ENCODE measurements at places on chromosomes 1 and 21.

DNA sequence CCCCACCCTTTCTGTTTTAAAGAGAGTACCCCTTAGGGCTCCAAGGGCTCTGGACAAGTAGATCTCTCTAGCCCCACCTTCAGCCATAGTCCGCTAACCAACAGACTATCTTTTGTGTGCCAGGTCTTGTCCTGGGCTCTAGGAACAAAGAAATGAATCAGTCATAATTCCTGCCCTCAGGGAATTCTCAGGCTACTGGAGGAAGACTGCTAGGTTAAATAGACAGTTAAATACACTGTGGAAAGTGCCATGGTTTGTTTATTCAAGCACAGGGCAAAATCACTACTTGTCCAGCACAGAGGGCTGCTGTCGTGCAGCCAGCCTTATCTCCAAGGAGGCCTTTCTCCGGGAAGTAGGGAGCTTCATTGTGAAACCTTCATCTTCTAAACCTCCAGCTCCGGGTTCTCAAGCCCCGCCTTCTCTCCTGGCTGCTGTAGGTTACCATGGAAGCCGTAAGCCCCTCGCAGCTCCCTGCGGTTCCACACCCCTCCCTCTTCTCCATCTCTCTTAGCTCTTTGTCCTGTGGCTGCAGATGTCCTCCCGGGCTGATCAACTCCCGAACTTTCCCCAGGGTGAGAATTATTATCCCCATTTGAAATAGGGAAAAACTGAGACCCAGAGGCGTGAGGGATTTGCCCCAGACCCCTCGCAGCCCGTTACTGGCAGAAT is 29.8 kb downstream of the SHISAL2A start:
- no peak for DNase-seq

- DNase-seq, result no peak
Measured at GRCh38 chr1:28139025-28139712, 37.3 kb downstream of the PTAFR start.

GRCh38 chr21:33942426-33942825 is 26.8 kb upstream of the ATP5PO start:
- DNase-seq, result no peak

DNA sequence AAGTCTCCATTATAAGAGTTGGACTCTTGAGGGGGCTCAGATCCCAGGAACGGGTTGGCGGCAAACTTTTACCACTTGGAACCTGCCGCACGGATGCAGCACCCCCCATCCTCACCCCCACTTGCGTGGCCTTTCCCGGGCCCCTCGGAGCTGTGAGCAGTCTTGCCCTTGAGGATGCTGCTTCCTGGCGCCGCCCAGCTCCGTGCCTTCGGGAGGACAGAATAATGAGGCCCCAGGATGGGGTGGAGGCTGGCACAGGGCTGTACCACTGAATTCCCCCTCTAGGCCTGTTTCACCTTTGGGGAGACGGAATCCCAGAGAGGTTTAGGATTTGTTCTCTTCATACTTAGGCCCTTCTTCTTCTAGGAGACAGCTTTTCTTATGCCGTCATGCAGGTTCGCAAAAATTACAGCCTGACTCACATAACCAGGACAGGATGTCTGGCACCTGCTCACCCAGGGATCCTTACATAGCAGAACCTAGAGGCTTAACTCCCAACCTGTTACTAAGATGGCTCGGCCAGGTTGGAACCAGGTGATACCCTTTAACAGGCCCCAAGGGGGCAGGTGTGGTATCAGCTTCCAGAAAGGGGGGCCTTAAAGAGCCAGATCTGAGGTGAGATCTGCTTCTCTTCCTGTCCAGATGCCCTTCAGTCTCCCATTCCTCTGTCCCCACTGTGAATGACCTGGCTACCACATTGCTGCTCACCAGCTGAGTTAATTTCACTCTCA is 1.5 kb downstream of the TRNP1 start:
- DNase-seq, result peak; percentile 55

GRCh38 chr1:196155586-196155985 is 452.7 kb downstream of the KCNT2 start:
- DNase-seq, result no peak

- DNase-seq, result no peak
Measured at GRCh38 chr1:219027146-219027673, 146.5 kb upstream of the LYPLAL1 start.

DNA sequence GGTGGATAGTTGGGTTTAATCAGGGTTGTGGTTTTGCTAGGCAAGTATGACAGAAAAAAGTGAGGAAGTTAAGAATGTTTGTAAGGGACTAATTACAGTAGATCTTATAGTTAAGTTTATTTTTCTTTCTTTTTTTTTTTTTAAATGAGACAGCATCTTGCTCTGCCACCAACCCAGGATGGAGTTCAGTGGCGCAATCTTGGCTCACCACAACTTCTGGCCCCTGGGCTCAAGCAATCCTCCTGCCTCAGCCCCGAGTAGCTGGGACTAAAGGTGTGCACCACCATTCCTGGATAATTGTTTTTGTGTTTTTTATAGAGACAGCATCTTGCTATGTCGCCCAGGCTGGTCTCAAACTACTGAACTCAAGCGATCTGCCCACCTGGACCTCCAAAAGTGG is 41.7 kb downstream of the EYA3 start:
- DNase-seq, result no peak

- DNase-seq, result no peak
Measured at GRCh38 chr1:87077959-87078639, 163.7 kb downstream of the HS2ST1 start.

- no peak for DNase-seq
Measured at GRCh38 chr1:50266509-50266908, 156.7 kb downstream of the DMRTA2 start.

- no peak for DNase-seq
Measured at GRCh38 chr1:6325482-6325881, 64.6 kb upstream of the GPR153 start.

- no peak for DNase-seq
Measured at GRCh38 chr1:246534114-246534513, 27.0 kb upstream of the SMYD3 start.

- no peak for DNase-seq
Measured at GRCh38 chr21:28822123-28822399, 170.6 kb downstream of the LTN1 start.

DNA sequence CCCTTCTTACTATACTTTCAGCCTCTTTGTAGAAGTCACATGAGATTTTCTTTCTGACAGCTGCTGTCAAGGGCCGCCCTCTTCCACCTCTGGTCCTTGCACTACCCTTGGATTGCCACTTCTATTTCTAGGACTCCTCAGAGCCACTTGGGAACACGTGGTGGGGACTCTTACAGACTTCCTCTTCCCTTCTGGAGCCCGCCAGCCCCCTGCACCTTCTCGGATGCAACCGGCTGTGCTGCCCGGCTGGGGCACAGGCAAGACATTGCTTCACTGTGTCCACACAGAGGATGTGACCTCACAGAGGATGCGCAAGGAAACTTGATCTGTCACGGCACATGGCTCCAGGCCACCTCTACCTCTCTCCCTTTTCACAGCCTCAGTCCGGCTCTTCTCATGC is 2.4 kb upstream of the IKBKE start:
- no peak for DNase-seq

DNA sequence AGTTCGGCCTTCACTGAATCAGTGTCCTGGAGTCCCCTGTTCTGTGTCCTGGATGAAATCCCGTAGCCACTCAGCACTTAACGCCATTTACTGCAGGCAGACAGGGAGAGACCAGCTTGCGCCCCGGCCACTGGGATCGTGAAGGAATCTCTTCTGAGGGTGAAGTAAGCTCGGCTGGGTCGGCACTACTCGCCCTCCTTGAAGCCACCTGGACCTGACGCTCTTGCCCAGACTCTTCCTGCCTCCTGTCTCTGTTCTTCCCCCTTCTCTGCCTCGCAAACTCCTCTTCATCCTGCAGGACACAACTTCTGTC is 99.9 kb upstream of the ZBTB40 start:
- no peak for DNase-seq

DNA sequence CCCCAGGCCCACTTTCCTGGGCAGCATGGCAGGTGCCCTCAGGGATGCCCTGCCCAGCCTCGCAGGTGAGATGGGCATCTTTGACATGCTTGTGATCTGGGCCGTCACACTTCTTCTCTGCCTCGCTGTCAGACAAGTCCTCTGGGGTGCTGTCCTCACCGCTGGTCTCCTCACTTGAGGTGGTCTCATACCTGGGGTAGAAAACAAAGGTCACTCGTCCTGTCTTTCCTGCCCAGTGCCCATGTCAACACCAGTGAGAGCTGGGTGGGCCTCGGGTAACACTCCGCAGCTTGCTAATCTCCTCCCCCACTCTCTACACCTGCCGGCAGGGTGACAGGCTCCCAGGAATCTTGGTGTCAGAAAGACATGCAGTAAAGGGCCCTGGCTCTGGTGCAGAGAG is 50.9 kb downstream of the KANK4 start:
- DNase-seq, result no peak

DNA sequence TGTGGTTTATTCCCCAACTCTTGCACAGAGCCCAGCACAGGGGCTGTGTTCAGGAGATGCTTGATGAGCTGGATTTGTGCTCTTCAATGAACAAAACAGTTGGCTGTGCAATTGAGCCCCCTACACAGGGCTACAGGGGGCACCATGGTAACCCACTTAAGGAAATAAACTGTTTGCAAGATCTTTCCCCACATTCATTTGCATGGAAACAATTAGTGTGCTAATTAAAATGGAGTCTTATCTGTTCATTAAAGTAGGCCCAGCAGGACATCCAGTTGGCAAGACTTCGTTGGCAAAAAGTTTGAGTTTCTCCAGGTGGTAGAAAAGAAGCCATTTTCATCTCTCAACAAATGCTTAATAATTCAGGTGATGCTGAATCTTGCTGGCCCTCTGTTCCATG is 15.3 kb downstream of the KLHDC7A start:
- DNase-seq, result no peak

- no peak for DNase-seq
Measured at GRCh38 chr1:22739648-22740385, 29.2 kb downstream of the EPHB2 start.

- no peak for DNase-seq
Measured at GRCh38 chr1:214367841-214368240, 86.9 kb downstream of the SMYD2 start.

DNA sequence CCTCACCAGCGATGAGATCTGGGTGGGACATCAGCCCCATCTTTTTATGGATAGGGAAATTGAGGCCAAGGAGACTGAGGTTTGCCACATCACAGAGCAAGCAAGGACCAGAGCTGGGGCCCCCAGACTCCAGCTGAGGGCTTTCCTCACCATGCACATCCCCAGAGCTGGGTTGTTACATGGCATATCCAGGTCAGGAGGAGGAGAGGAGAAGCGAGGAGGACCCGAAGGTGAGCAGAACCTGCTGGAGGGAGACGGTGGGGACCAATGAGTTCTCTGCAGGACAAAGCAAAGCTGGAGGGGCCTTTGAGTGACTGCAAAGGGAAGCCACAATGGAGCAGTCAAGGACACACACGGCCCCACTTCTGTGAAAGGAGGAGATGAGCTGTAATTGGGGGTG is 255.5 kb upstream of the CSF3R start:
- no peak for DNase-seq

- peak; percentile 76 for DNase-seq
Measured at GRCh38 chr1:15876357-15877055, 29.0 kb downstream of the SPEN start.

DNA sequence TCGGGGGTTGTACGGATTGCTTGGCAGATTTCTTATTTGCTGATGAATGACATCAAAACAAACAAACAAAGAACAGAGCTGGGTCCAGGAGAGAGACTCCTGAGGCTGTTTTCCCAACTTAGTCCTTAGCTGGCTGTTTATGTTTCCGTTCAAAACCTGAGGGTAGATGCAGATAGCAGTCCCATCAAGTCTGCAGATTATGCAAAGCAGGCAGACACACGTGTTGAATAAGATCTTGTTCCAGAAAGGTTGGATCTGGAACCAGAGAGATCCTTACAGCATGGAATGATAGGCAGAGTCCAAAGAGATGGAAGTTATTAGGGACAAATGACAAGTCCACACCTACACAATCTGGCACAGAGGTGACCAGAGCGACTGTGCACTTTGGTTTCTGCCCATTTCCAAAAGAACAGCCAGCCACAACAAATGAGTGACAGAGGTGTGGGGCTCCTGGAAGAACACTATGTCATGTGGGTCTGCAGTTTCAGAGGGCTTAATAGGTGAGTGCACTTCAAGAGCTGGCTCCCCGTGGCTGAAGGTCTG is 65.5 kb downstream of the MAN1C1 start:
- DNase-seq, result no peak

DNA sequence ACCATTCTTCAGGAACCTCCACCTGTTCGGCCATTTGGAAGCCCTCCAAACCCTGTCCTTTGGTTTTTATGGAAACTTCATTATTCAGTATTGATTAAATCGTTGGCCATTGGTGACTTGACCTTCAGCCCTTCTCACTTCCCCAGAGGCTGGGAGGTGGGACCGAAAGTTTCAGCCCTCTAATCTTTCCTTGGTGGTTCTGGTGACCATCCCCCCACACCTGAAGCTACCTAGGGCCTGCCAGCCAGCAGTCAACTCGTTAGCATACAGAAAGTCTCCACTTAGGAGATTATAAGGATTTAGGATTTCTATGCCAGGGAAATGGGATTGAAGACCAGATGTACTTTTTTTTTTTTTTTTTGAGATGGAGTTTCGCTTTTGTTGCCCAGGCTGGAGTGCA is 6.7 kb downstream of the DHX9 start:
- DNase-seq, result no peak

DNA sequence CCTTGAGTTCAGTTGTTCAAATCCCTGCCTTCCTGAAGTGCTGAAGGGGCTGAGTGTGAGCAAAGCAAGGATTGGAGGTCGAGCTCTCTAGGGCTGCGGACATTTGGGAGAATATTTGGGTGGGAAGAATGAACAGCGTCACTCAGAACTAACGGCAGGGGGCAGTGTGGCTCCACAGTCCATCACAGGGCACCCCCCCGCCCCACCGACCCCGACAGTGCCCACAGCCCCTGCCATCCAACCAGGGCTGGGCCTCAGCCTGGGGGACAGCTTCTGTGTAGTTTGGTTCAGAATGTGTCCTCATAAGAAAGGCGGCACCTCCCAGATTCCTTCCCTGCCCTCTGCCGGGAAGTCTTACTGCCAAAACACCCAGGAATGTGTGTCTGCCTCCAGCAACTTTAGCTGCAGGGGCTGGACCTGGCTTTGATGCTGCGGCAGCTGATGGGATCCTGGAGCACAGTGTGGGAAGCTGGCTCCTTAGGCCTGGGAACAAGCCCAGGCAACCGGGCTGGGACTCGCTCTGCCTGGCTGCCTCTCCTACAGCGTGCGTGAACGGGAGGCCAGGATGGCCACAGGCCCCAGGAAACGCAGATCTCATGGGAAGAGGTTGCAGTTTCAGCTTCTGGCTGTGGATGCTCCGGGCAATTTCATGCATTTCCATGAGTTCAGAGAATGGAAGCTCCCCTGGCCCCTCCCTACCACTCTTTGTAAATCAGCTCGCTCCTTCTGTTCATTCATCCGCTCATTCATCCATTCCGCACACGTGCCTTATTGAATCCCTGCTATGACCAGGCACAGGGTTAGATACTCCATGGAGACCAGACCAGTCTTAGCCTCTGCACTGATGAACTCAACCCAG is 104.9 kb upstream of the TMPRSS2 start:
- peak; percentile 25 for DNase-seq

Measured in G401 (cell line).